Right ventricle myocardium superior (tissue), 1 donor: ENCODE measurements at places on chromosomes 7 and 10.

- no peak for DNase-seq
Observed at GRCh38 chr10:104518891-104519290, 122.2 kb upstream of the SORCS3 start.

GRCh38 chr7:37201003-37201875, 247.4 kb downstream of the ELMO1 start:
- peak; percentile 84 for DNase-seq

DNA sequence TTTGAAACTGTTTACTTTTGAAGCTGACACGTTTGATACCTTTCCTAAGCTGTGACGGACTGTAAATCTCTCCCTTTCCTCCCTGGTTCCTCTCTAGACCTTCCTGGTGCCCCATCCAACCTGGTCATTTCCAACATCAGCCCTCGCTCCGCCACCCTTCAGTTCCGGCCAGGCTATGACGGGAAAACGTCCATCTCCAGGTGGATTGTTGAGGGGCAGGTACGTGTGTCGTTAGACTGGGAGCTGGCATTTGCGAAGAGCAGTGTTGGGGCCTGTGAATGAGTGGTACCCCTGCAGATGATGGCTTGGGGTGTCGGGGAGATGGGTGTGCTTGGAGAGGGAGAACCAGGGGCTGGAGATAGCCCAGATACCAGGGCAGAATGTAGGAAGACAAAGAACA, 602.7 kb upstream of the FOXK1 start:
- no peak for DNase-seq

- DNase-seq: no peak
Observed at GRCh38 chr10:28728366-28728765, 51.0 kb downstream of the BAMBI start.

DNA sequence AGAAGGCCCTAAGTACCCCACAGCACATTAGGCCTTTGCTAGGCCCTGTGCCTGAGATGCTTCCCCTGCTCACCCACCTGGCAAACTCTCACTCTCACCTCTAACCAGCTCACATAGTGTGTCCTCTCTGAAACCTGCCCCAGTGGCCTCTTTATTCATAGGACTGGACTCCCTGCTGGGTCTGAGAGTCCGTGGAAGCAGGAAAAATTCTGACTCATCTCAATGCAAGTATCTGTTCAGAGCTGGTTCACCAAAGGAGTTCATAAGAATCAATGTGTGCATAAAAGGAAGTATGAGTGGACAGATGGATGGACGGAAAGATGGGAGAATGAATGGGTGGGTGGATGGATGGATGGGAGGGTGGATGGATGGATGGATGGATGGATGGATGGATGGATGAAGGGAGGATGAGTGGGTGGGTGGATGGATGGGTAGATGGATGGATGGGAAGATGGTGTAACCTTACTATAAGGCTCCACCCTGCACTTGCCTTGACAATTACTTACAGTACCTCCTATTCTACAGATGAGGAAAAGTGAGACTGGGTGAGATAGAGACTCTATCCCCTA, 111.2 kb upstream of the ZMIZ1 start:
- no peak for DNase-seq

- no peak for DNase-seq
Observed at GRCh38 chr7:30062587-30062986, 34.4 kb downstream of the PLEKHA8 start.

DNA sequence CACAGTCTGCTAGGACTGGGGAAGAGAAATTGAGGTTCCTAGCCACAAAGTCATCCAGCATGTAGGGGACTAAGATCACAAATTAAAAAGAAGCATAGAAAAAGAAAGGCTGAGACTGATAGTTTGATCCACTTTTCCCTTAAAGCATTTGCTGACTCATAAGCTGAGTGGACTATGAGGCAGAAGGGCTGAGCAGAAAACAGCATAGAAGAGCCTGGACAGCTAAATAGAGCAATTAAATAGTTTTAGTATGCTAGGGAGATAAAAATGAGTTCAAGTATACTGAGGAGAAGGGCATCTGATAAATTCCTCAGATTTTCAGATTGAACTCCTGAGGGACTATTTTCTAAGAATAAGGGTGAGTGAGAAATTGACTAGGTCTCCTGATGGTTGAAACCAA, 155.9 kb upstream of the EGR2 start:
- DNase-seq: no peak
